ENCODE measurements at places on chromosomes 13 and 19.

- no peak for DNase-seq
These were observed 2.8 kb downstream of the SEMA6B start for GRCh38 chr19:4556597-4557127.

- DNase-seq, result no peak
These were observed 34.1 kb upstream of the EDNRB start for GRCh38 chr13:77952737-77953136.

DNA sequence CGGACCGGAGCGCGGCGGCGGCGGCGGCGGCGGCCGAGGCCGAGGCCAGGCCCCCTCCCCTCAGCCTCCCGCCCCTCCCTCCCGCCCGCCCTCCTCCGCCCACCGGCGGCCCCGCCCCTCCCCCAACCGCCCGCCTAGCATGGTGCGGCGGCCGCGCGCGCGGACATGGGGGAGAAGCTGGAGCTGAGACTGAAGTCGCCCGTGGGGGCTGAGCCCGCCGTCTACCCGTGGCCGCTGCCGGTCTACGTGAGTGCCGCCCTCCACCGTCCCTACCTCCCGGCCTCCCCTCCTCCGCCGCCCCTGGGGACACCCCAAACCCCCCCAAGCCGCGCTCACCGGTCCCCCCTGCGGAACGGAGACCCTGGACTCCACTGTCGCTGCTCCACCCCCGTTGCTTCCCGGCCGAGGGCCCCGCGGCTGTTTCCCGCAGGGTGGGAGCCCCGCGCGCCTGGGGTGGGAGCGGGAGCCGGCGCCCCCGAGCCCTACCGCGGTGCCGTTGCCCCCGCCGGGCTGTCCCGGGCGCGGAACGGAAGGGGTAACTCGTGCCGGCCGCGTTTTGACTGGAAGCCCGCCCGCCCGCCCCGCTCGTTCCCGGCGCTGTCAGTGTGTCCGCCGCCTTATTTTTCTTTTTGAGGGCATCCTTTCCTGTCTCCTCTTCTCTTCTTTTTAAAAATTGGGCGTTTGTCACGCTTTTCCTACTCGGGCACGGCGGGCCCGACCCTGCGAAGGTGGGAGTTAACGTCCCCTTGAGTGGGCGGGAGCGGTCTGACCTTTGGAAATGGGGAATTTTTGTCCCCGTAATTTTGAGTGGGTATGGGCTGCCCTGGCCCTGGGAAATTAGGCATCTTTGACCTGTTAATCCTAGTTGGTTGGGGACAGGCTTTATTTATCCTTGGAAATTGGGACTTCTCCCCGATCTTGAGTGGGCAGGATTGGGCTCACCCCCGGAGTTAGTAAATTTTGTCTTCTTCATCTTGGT, 576 bp downstream of the DOT1L start:
- no peak for DNase-seq

DNA sequence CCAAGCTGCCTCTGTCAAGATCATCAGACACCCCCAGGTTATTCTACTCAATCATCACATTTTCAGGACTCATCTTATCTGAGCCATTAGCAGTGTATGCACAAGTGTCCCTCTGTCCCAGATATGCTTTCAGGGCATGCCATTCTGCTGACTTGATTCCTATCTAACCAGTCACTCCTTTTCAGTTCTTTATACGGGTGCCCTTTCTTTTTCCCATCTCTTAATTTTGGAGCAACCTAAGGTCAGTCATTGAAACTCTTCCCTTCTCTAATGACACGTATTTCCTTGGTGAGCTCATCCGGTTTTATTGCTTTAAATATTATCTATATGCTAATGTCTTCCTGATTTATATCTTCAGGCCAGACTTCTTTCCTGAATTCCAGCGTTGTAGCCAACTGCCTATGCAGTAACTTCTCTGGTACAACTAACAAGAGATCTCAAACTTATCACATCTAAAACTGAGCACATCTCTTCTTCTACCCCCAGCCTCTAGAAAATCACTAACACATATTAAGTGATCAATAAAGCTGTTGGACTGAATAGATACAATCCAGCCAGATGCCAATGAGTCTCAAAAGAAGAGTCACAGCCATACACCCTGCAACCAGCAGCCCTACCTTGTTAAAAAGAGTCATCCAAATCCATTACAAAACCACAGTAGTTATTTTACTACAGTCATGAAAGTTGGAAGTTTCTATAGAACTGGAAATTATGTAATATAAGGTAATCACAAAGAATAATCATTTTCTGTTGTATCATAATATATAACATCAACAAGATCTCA, 58.8 kb downstream of the DCLK1 start:
- no peak for DNase-seq

- no peak for DNase-seq
These were observed 23.6 kb upstream of the NDFIP2 start for GRCh38 chr13:79457390-79457789.

- no peak for DNase-seq
These were observed 65.9 kb upstream of the ZNF599 start for GRCh38 chr19:34838753-34839431.

DNA sequence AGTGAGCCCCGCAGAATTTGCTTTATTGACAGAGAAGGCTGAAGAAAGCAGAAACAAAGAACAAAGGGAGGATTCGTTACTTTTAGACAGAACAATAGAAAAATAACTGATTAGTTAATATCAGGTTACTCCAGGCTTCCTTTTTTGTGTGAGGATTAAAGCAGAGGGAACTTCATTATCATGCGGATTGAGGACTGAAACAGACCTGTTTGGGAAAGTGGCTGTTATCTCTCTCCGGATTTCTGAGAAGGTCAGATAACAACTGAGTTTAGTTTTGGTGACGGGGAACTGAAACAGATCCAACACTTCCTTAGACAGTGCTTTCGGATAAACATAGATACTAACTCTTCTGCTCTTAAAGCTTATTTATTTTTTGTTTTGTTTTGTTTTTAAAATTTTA, 246.4 kb upstream of the ZNF507 start:
- no peak for DNase-seq

DNA sequence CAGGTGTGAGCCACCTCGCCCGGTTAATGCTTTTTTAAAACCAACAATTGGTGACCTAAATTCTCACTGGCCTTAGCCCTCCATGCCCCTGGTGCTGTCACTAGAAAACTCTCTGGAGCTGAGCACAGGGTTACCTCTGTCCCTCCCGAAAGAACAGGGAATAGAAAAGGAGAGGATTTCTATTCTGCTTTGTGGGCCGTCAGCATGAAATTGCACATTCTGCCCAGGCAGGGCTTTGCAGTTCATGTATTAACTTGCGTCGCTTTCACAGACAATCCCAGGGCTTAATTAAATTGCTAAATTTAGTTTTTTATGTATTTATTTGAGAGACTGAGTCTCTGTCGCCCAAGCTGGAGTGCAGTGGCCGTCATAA, 583 bp upstream of the ZNF480 start:
- no peak for DNase-seq

DNA sequence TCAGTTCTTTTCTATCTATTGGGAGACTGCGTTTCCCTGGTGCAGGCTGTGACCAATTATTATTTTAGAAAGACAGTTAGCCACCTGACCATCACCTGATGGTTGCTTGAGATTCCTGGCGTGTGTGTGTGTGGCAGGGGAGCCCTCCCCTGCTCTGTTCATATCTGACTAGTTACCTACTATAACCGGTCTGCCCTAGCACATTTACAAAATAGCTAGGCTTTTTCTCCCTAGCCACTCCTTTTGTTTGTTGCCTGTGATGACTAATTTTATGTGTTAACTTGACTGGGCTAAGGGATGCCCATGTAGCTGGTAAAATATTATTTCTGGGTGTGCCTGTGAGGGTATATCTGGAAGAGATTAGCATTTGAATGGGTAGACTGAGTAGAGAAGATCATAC, 76.9 kb downstream of the OLFM4 start:
- DNase-seq, result no peak

GRCh38 chr13:74107598-74107997, 26.6 kb downstream of the KLF12 start:
- no peak for DNase-seq

GRCh38 chr13:73449252-73449651, 390.4 kb downstream of the KLF5 start:
- DNase-seq, result no peak

- DNase-seq, result no peak
These were observed 14.4 kb downstream of the SPINT2 start for GRCh38 chr19:38278751-38279150.

DNA sequence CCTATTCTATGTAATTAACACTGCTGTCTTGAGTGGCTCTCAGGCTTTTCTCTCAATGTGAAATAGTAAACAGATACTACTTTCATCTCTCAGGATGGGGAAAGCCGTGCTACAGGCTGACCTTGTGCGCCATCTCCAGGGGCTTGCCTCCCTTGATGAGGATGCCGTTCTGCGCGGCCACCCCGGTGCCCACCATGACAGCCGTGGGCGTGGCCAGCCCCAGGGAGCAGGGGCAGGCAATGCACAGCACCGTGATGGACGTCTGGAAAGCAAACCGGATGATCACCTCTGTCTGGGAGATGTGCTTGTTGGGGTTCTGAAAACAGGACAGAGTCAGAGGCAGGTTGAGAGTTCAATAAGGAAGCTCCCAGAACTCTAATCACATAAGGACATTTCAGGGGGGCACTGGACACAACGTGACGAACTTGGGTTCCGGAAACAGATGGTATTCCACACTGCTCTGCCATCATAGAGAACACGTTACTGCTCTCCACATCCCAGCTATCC, 65.0 kb downstream of the ATP7B start:
- no peak for DNase-seq

- peak; percentile 48 for DNase-seq
These were observed 45.8 kb downstream of the GGACT start for GRCh38 chr13:100542826-100543156.

- DNase-seq, result no peak
These were observed 1320.2 kb upstream of the PCDH9 start for GRCh38 chr13:68550330-68550729.

- DNase-seq, result no peak
These were observed 666 bp downstream of the BIVM start for GRCh38 chr13:102799426-102800144.

DNA sequence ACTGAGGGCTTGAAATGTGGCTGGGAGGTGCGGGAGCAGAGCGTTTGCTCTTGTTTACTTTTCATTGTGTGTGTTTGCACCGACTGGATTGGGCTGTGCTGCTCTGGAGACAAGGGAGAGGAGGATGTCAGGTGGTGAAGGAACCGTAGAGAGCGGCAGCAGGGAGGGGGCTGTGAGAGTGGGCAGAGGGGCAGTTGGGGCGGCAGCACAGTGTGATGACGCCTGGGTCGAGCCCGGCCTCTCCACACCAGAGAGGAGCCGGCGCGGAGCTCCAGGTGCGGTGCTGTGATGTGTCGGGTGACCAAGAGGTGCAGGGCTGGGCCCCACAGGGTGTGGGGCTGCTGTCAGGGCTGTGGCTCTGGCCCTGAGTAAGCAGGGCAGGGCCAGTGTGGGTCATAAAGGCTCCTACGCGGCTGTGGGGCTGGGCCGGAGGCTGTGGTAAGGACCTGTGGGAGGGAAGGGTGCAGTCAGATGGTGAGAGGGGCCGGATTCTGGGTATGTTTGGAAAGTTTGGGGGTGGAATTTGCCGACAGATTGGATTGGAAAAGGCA, 10.5 kb downstream of the NAXD start:
- DNase-seq, result no peak

DNA sequence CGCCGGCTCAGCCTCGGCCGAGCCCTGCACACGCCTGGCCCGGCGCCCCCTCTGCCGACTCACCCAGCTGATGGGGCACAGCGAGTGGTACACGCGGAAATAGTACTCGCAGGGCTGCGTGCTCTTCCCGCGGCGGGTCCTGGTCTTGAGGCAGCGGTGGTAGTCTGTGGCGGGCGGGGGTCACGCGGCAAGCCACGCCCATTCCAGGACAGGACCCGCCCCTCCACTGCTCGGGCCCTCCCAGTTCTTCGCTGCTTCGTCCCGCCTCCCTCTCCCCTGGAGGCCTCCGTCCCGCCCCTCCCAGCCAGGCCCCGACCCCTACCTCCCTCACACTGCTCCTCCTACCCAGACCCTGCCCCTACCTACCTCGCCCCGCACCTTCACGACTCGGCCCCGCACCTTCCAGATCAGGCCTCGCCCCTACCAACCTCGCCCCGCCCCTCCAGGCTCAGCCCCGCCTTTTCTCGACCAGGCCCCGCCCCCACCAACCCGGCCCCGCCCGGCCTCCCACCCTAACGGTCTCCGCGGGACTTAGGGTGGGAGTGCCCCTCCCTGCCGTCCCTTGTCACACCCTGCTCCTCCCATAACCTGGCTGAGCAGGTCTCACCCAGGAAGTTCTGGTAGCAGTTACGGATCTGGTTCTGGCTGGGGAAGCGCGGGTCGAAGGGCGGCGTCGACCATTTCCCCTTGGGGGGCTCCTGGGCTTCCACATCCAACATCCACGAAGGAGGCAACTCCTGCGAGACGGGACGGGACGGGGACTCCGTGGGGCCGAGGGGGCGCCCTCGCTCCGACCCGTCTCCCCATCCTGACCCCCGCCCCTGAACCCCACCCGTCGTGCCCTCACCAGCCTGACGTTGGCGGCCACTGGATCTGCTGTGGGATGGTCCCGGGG, 469 bp downstream of the COX6B2 start:
- peak; percentile 60 for DNase-seq

DNA sequence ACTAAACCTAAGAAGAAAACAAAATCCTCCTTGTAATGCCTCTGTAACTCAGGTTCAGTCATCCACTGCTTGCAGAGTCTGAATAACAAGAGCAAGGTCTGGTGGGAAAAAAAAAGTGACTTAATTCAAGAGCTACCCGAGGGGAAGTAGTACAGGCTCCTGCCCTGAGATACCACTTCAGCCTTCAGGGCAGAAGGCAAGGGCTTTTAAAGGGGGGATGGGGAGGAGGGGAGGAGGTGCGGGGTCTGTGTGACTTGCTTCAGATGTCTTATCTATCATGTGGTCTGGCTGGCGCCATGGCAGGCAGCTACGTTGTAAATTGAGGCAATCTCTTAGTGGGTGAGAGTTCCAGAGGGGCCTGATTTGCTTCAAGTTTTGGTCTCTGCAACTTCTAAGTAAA, 66.7 kb downstream of the LRRC63 start:
- no peak for DNase-seq

DNA sequence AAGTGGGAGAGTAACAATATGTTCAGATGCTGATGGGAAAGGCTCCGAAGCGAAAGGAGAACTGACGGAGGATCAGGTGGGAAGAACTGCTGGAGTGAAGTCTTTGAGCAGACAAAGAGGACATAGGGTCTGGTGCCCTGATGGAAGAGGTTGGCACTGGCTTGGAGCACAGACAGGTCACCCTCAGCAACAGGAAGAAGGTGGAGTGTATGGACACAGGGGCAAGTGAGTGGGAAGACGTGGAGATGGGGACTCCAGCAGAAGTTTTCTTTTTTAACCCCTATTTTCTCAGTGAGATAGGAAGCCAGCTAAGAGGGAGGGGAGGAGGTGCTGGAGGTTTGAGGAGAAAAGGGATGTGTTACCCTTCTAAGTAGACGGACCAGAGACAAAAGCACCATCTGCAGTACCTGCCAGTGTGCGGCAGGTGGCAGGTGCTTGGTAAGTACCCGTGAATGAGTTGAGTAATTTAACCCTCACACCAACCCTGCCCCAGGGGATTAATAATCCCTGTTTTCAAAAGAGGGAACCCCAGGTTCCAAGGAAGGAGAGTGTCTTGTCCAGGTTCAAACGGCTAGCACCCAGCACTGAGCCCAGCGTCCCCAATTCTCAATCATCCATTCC, 11.2 kb downstream of the HAS1 start:
- DNase-seq, result no peak

Measured in CD4-positive, alpha-beta T cell treated with Interleukin-2 at 100 ng/mL for 4 hours (primary cell).